ENCODE measurements at places on chromosomes 2 and 18.

DNA sequence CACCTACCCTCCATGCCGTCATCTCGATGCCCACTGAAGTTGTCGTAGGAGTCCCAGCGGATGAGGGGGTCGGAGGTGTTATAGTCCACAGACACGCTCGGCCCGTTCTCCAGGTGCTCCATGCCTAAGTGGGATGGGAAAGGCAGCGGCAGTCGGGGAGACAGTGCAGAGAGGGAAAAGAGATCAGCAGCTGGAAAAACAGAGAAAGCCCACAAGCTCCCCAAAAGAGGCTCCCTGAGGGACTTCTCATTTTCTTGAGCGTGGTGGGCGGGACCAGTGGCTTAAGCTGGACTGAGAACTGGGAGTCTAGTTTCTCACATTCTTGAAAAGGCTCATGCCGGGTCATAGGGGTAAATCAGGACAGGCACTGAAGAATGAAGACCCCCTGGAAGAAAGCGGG, 121.9 kb downstream of the TNS1 start:
- DNase-seq = no peak

DNA sequence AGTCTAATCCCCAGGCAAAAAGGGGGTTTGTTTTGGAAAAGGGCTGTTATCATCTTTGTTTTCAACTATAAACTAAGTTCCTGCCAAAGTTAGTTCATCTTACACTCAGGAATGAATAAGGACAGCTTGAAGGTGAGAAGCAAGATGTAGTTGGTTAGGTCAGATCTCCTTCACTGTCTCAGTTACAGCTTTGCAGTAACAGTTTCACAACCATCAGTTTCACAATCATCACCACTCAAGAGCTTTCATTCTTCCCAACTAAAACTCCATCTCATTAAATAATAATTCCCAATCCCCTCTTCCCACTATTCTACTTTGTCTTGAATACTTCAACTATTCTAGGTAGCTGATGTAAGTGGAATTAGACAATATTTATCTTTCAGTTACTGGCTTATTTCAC, 200.9 kb downstream of the NYAP2 start:
- DNase-seq = no peak

GRCh38 chr2:213475433-213475832, 191.2 kb downstream of the SPAG16 start:
- no peak for DNase-seq

GRCh38 chr2:30772021-30772705, 35.1 kb downstream of the CAPN13 start:
- DNase-seq = no peak

GRCh38 chr2:221205103-221205673, 366.9 kb downstream of the EPHA4 start:
- no peak for DNase-seq

DNA sequence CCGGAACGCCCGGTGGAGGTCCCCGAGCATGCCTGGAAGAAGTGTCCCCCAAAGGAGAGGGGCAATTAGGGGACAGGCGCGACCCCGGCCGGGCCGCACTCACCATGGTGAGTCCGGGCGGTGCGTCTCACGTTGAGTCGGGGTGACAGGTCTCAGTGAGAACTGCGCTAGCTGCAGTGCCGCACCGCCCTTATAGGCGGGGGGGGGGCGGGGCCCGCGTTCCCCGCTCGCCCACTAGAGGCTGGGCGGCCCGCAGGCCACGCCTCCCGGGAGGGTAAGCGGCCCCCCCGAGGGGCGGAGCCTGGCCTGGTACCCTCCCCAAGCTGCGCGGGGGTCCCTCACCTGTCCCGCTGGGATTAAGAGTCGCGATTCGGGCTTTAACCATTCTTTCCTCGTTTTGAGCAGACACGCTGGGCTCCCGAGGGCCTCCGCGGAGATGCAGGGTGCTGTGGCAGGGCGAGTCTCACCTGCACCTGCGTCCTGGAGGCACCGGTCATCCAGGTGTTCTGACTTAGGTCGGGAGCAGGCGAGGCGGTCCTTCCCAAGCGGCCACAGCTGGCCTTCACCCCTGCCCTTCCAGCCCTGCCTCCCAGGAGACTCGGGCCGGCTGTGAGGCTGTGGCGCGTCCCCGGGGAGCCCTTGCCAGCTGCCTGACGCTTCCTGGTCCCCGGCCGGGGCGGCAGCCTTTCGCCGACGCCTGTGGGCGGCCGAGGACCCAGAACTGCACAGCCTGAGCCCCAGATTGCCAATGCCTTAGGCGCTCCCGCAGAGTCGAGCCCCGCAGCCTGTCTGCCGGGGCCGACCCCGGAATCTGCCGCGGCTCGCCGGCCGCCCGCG, at the start of gene TUBA4A:
Gene TUBA4A, minus strand, starts transcription at position 166 of the 837 bp plus-strand sequence. Its CDS starts 60 bp downstream, at position 106.
- DNase-seq = no peak

DNA sequence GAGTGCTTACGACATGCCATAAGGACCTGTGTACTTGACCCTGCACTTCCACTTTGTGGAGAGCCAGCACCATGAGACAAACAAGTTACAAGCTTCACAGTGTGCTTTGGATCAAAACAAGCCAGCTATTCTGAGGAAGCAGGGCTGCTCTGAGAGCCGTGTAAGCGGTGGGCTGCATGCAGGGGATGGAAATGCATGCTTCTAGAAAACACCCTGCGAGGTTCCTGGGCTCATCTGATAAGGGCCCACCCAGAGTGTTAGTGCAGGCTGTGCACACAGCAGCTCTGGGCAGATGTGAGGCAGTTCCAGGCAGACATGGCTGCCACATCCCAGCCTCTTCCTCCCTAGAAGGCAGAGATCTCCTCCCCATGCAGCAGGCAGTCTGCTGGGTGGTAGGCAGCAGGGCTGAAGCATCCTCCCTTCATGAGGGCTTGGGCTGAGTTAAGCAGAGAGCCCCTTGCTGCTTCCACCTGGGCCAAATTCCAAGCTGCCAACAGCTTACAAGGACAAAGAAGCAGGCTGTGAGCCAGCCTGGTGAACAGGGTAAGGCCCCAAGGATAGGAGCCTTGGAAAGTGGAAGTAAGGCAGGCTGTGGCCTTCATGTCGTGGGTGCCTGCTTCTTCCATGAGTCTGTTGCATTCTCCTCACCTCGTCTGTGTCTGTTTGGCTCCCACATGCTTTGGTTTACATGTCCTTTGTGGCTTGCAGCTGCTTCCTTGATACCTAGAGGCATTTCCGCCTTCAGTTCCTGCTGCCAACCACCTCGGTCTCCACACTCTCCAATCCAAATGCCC, 7.7 kb downstream of the PSD4 start:
- no peak for DNase-seq

- DNase-seq = no peak
These were observed 4.3 kb upstream of the PDCD1 start for GRCh38 chr2:241862775-241863535.

DNA sequence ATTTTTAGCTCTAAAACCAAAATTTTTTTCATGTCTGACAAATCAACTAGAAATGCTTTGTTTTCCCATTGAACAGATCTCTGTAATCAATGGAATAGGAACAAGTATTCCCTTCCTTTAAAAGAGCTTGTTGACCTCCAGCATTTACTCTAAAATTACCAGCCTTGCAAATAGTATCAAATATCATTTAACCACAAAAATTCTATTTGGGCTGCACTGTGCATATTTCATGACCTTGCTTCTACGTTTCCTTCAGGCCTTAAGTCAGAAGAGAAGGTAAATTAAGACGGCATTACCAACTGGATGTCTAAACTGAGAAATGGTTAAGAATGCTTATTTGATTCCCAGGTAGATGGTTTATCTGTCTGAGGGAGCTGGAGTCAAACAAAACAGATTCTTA, 33.3 kb upstream of the NRXN1 start:
- no peak for DNase-seq

DNA sequence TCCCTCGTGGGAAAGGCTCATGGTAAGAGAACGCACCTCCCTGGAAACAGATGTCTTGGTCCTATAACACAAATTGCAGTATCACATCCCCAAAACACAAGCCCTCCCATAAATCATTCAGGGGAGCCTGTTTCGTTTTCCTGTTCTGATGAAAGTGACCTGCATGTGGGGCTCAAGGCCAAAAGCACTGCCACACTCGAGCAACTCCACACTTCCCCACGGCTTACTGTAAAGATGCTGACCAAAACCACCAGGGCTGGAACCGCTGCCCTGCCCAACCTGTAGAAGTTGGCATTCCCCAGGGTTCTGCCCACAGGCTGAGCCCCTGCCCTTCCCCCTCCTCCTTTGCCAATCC, 139.7 kb downstream of the BCL11A start:
- DNase-seq = no peak

DNA sequence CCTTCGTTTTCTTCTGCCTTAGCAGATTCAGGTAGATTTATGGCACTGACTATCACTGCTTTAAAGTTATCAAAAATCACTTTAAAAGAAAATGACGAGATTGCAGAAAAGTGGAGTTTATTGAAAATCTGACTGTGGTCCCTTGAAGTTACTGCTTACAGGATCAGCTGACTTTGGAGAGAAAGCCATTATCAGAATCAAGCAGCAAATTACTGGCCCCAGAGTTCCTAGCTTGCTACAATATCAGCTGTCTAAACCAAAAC, 18.5 kb downstream of the MBP start:
- DNase-seq = no peak

- no peak for DNase-seq
These were observed 37.7 kb upstream of the MEX3C start for GRCh38 chr18:51235009-51235789.

DNA sequence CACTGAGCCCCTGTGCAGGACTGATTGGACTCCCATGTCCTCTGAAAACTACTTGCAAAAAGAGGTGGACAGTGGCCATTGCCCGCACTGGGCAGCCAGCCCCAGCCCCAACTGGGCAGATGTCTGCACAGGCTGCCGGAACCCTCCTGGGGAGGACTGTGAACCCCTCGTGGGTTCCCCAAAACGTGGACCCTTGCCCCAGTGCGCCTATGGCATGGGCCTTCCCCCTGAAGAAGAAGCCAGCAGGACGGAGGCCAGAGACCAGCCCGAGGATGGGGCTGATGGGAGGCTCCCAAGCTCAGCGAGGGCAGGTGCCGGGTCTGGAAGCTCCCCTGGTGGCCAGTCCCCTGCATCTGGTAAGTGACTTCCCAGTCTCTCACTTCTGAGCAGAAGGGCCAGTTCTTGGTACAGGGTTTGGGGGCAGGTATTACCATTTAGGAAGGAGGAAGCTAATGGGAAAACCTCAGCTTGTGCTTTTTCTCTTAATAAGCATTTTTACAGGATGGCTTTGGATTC, 44.1 kb downstream of the TNFRSF11A start:
- DNase-seq = no peak

DNA sequence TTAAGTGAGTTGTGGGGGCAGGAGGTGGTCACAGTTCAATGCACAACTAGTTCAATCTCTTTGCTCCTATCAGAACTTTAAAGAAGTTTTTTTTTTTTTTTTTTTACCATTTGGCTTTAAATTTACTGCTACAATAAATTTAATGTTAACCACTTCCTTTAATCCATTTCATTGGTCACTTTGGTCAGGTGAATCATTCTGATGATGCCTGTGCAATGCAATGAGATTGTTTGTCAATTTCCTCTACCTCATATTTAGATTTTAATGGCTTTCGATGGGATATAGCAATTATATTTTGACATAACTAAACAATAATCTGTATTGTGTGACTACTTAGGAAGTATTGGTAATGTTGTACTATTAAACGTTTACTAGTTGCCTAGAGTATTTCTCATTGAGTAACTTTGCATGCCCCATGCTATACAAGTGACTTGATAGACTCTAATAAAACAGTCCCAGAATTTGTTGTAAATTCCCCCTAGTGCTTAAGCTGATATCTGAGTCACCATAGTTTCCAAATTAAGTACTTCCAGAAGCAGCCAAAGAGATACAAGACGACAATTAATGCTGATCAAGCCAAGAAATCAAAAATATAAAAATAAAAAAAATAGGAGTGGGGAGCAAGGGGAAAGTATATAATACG, 52.9 kb upstream of the SERPINB2 start:
- no peak for DNase-seq

DNA sequence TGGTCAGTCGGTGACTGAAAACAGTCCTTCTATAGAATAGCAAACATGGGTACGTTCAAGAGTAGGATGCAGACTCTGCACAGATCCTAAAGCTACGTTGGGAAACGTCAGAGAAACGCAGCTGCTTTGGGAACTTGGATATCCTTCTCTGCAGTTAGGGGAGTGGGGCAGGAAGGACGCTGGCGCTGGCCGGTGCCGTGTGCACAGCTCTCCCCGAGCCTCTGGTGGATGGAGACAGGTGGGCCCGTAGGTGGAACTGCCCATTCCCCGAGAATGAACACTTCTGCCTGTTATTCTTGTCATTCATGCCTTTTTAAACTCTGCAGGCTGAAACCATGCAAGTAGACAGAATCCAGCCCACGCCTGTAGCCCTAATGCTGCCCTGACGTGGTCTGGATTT, 91.7 kb upstream of the MBOAT2 start:
- no peak for DNase-seq

DNA sequence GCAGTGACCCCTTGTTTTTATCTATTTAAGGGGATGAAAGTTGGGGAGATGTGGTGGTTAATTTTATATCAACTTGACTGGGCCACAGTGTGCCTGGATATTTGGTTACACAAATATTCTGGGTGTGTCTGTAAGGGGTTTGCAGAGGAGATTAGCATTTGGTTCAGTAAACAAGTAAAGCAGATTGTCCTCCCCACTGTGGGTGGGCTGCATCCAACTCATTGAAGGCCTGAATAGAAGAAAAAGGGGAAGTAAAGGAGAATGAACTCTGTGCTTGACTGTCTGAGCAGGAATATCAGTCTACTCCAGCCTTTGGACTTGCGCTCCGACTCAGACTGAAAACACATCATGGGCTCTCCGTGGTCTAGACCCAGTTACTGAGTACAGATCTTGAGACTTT, 80.9 kb downstream of the GCA start:
- DNase-seq = no peak

DNA sequence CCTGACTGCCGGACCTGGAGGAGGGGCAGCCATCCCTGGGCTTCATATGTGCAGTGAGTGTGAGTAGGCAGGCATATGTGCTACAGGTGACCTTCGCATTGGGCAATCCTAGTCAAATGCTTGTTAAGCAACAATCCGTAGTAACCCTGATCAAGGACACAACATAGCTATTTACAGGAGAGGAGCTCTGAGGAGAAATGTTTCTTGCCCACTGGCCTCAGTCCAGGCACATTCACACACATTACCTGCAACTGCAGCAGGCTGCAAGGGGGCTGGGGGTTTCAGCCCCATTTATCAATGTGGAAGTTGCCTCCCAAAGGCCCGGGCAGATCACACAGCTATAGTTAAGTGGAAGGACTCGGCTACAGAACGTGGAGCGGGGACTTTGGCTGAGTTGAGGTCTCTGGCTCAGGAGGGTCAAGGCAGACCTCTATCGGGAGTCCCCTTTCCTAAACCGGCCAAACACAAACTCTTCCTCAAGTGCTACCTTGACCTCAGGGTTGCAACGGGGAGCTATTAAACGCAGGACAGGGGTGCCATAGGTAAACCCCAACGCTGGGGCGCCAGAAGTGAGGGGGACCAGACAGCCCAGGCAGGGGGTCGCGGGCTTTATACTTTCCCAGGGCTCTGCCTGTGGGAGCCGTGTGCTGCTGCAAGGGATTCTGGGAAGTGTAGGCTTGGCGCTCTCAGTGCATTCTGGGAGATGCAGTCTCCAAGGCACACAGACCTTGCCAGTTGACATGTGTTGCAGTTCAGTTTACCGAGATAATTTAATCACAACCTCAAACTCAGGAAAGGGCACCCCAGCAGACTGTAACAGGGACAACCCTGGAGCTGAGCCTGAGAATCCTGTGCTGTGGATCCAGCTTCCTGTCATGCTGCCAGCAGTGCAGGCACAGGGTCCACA, 9.4 kb downstream of the KHK start:
- no peak for DNase-seq

Data from NT2/D1 (cell line).